ENCODE measurements at places on chromosomes 4 and X.

GRCh38 chrX:92231391-92231790, 452.2 kb downstream of the PCDH11X start:
- no peaks in the 10 kb centered on the region for H3K27me3 ChIP-seq
- no peaks in the 10 kb centered on the region for H3K36me3 ChIP-seq
- no peak overlapping the region for H3K27ac ChIP-seq
- H3K4me3 ChIP-seq = no peak overlapping the region
- no peaks in the 10 kb centered on the region for H3K4me1 ChIP-seq

- no peak overlapping the region for H3K27ac ChIP-seq
- H3K4me1 ChIP-seq = no peaks in the 10 kb centered on the region
- H3K4me3 ChIP-seq = no peak overlapping the region
- H3K27me3 ChIP-seq = no peaks in the 10 kb centered on the region
Observed at GRCh38 chr4:169203891-169204290, 66.9 kb downstream of the SH3RF1 start.

DNA sequence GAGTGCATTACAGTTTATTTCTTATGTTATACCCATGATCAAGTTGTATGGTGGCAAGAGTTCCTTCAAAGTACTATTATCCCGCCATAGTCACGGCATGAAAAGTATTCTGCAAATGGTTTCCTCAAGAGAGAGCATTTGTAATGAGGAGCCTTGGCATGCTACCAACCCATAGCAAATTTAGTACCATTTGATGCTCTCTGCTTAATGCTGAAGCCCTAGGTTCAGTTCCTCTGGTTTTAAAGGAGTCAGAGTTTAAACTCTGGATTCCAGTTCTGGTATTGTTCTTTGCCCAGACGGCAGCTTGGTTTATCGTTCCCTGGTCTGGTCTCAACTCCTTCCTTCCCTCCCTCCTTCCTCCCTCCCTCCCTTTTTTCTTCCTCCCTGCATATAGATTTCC, 371.3 kb downstream of the BMPR1B start:
- H3K36me3 ChIP-seq = peaks cover 18% of the 10 kb centered on the region
- no peaks in the 10 kb centered on the region for H3K27me3 ChIP-seq
- DNase-seq = no peak

DNA sequence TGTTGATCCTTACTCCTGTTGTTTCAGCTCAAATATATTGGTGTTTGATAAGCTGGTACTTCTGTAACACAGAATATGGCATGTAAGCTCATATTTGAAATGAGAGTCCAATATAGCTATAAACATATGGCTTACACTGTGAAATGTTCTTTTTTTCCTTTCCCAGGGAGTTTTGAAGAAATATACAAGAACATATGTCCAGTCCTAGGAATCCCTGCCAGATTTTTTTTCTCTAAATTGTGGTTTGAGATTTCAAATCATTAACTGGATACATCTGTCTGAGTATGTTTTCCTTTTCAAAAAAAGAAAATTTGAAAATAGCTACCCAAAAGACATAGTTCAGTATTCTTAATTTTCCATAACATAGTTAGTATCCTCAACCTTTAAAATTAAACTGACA, 60.2 kb downstream of the HMGB2 start:
- no peaks in the 10 kb centered on the region for H3K4me1 ChIP-seq
- DNase-seq = no peak
- H3K36me3 ChIP-seq = no peaks in the 10 kb centered on the region
- H3K27ac ChIP-seq = no peak overlapping the region

DNA sequence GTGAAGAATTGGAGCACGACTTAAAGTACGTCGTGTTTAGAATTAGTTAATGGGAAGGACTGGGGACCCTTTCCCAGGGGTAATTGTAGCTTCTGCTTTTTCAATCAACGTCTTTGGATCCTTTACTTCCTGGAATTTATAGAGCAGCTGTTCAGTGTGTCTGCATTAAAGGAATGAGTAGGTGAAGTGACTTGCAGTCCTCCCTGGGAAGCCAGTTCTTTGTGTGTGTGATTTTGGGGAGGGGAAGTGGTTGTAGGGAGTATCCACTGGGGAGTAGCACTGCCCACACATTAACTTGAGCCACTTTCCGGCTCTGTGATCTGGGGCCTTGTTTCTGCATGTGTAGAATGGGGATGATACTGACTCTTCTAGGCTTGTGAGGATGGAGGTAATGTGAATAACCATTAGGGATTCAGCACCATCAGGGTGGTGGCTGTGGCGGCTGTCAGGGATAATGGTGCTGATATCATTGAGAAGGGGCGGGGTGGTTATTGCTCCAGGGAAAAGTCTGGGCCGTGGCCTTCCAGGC, 54.7 kb downstream of the TMEM131L start:
- peaks cover 15% of the 10 kb centered on the region for H3K4me1 ChIP-seq
- H3K36me3 ChIP-seq = no peaks in the 10 kb centered on the region
- H3K27ac ChIP-seq = no peak overlapping the region
- H3K27me3 ChIP-seq = no peaks in the 10 kb centered on the region

DNA sequence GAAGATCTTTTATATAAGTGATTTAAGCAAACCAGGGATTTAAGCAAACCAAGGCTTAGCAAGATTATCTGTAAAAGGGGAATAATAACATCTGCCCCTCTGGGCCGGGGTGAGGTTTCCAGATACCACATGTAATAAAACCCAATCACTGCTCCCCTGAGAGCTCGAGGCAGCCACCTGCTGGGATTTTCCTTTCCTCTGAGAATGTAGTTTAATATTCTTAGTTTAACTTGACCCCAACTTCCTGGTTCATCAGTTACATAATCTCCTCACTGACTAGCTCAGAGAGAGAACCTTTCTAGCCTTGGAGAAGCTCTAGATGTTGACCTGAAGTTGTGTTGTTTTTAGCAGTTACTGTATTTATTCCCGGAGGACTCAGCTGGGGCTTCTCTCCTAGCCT, 322.4 kb downstream of the ARHGAP10 start:
- H3K27ac ChIP-seq = no peak overlapping the region
- H3K4me3 ChIP-seq = no peak overlapping the region
- H3K36me3 ChIP-seq = peaks cover 13% of the 10 kb centered on the region
- H3K4me1 ChIP-seq = no peaks in the 10 kb centered on the region

GRCh38 chr4:124708517-124709300, 3.8 kb downstream of the ANKRD50 start:
- no peak overlapping the region for H3K4me3 ChIP-seq
- peaks cover 7% of the 10 kb centered on the region for H3K4me1 ChIP-seq
- no peaks in the 10 kb centered on the region for H3K27me3 ChIP-seq

GRCh38 chr4:11487868-11488544, 59.3 kb upstream of the HS3ST1 start:
- DNase-seq = no peak
- no peak overlapping the region for H3K4me3 ChIP-seq
- H3K27ac ChIP-seq = no peak overlapping the region

GRCh38 chr4:10662937-10663336, 21.6 kb downstream of the CLNK start:
- DNase-seq = no peak
- H3K36me3 ChIP-seq = no peaks in the 10 kb centered on the region
- H3K27me3 ChIP-seq = no peaks in the 10 kb centered on the region
- H3K4me3 ChIP-seq = no peak overlapping the region
- no peak overlapping the region for H3K27ac ChIP-seq

DNA sequence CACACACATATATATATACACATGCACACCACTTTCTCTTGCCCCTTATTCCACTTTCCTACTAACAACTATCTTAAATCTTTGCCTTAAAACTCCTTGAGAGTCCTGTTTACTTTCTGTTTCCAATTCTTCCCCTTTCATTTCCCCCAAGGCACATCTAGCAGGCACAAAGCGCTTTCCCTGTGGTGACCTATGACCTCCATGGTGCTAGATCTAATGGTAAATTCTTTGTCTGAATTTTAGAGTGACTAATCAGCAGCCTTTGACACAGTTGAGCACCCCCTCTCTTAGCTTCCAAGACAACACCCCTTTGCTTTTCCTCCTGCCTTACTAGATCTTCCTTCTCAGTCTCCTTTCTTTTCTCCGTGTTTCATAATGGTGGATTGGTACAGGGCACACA, 236.4 kb upstream of the TTC29 start:
- H3K4me3 ChIP-seq = no peak overlapping the region
- H3K4me1 ChIP-seq = no peaks in the 10 kb centered on the region
- no peaks in the 10 kb centered on the region for H3K36me3 ChIP-seq
- H3K27me3 ChIP-seq = no peaks in the 10 kb centered on the region

DNA sequence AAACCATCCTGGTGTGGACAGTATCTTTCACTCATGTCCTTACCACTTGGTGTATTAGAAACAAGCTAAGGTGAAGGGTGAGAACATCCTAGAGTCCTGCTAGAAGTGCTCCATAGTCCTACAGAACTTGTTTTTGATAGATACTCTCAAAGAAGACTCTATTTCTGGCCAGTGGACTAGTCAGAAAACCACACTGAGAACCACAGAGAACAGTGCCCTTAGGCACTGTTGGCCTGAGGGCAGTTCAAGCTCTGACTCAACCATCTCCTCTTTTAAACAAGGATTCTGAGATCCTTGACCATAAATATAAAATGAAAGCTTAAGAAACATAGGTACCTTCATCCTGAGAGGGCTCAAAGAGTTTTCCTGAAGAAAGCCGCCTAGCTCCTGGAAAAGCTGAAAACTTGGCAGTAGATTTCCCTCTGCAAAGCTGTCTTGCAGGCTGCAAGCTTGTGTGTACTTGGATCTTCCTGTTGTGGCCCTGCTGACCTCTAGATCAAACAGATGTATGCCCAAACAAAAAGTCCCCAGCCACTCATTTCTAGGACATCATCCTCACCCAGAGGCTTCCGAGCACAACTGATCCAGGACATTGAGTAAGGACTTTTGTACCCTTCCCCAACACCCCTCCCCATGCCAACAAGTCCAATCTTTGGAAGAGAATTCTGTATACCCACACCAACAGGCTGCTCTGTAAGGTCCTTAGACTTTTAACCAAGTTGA, 111.6 kb upstream of the CXCL13 start:
- DNase-seq = no peak
- no peaks in the 10 kb centered on the region for H3K36me3 ChIP-seq
- no peak overlapping the region for H3K27ac ChIP-seq
- no peaks in the 10 kb centered on the region for H3K27me3 ChIP-seq

- no peak overlapping the region for H3K4me3 ChIP-seq
- H3K4me1 ChIP-seq = no peaks in the 10 kb centered on the region
- no peaks in the 10 kb centered on the region for H3K36me3 ChIP-seq
Observed at GRCh38 chr4:121252224-121252806, 88.2 kb upstream of the TNIP3 start.

GRCh38 chr4:183541010-183541751, 36.3 kb downstream of the ING2 start:
- H3K4me3 ChIP-seq = peak overlapping the region; percentile 25
- no peaks in the 10 kb centered on the region for H3K36me3 ChIP-seq
- H3K4me1 ChIP-seq = peaks cover 17% of the 10 kb centered on the region
- no peak overlapping the region for H3K27ac ChIP-seq
- no peaks in the 10 kb centered on the region for H3K27me3 ChIP-seq
- no peak for DNase-seq

DNA sequence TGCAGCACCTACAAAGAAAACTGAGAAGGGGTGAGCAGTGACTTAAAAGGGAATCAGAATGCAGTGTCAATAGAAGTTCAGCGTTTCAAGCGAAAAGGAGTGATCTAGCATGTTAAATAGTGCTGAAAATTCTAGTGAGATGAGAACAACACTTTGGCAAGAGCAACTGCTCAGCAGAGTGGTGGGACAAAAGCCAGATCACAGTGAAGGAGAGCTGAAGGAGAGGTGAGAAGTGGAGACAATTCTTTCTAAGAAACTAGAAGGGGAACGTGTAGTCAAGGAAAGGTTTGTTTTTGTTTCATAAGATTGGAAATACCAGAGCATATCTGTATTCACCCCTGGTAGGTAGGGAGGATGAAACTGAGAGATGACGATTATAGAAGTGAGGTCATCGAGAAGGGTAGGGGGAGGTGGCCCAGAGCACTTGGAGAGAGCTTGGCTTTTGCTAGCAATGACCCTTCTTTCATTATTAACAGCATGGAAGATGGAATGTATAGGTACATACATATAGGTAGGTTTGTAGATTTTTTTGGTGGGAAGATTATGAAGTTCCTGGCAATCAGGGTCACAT, 33.7 kb downstream of the SRPX2 start:
- H3K4me3 ChIP-seq = no peak overlapping the region
- DNase-seq = no peak
- H3K27ac ChIP-seq = no peak overlapping the region
- no peaks in the 10 kb centered on the region for H3K36me3 ChIP-seq
- H3K27me3 ChIP-seq = no peaks in the 10 kb centered on the region

DNA sequence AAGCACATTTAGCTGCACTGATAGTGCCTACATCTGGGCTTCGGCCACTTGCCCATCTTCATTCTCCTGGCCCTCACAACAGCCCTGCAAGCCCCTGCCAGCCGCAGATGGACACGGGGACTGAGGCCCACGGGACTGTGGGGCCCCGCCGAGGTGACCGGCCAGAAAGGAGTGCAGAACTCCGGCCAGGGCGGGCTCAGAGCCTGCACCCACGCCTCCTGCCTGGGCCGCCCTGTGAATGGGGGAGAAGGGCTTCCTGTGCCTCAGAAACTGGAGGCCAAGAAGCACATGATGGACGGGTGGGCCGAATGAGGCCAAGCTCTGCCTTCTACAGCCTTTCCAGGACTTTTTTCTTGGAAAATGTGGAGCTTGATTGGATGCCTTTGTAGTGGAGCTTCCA, 35.7 kb upstream of the HGFAC start:
- H3K27me3 ChIP-seq = no peaks in the 10 kb centered on the region
- no peak for DNase-seq
- H3K4me3 ChIP-seq = no peak overlapping the region
- H3K36me3 ChIP-seq = no peaks in the 10 kb centered on the region
- H3K27ac ChIP-seq = no peak overlapping the region
- peaks cover 7% of the 10 kb centered on the region for H3K4me1 ChIP-seq

GRCh38 chr4:150986085-150986484, 29.0 kb downstream of the LRBA start:
- no peaks in the 10 kb centered on the region for H3K4me1 ChIP-seq
- no peaks in the 10 kb centered on the region for H3K27me3 ChIP-seq
- no peaks in the 10 kb centered on the region for H3K36me3 ChIP-seq

GRCh38 chr4:7813674-7814073, 126.0 kb downstream of the AFAP1 start:
- DNase-seq = no peak
- H3K27me3 ChIP-seq = no peaks in the 10 kb centered on the region
- H3K4me3 ChIP-seq = no peak overlapping the region
- no peak overlapping the region for H3K27ac ChIP-seq
- H3K36me3 ChIP-seq = peaks cover 2% of the 10 kb centered on the region
- peaks cover 6% of the 10 kb centered on the region for H3K4me1 ChIP-seq

DNA sequence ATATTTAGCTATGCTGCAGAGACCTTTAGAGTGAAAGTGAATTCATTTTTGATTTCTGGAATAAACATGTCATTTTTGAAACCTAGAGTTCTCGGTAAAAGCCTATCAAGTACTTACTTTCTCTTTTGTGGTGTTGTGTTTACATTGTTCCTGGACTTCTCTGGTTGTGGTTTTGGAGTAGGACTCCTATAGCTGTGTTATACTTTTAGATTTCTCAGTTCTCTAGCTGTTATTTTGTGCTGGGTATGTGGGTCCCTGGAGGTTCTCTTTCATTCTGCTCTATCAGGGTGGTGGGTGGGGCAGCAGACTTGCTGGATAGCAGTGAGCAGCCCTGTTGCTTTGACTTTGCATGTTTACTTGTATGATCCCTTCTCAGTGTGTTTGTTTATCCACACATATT, 25.6 kb upstream of the MSMO1 start:
- peak overlapping the region; percentile 29 for H3K27ac ChIP-seq
- no peaks in the 10 kb centered on the region for H3K27me3 ChIP-seq
- DNase-seq = no peak
- no peaks in the 10 kb centered on the region for H3K36me3 ChIP-seq
- no peaks in the 10 kb centered on the region for H3K4me1 ChIP-seq

GRCh38 chrX:23822397-23822796, 39.4 kb downstream of the SAT1 start:
- H3K4me3 ChIP-seq = no peak overlapping the region
- H3K27ac ChIP-seq = peak overlapping the region; percentile 66
- DNase-seq = no peak

Data from tibial nerve (tissue), 4 donors.